ENCODE measurements at places on chromosomes 11 and 22.

- no peak for DNase-seq
Observed at GRCh38 chr11:12827929-12828812, 153.9 kb downstream of the TEAD1 start.

GRCh38 chr11:27398400-27398770 lies 35.4 kb upstream of the CCDC34 start:
- DNase-seq: no peak

GRCh38 chr11:94400050-94400449 lies 1.2 kb downstream of the GPR83 start:
- no peak for DNase-seq

GRCh38 chr22:45465633-45466032 lies 37.0 kb upstream of the FBLN1 start:
- no peak for DNase-seq

DNA sequence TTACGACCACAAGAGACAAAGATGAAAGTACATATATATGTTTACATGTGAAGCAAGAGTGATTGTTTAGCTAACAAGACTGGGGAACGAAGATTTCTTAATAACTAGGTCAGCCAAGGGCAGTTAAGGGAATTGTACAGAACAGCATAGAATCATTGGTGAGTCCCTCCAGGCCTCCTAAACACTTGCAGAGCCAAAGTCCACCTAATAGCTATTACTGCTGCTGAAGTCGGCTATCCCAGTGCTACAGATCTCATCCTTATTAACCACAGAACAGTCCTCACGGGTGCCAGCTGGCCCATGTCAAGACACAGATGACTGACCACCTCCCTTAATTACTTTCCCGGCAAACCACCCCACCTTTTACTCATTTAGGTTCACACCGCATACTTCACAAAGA lies 68.5 kb upstream of the OPCML start:
- no peak for DNase-seq

DNA sequence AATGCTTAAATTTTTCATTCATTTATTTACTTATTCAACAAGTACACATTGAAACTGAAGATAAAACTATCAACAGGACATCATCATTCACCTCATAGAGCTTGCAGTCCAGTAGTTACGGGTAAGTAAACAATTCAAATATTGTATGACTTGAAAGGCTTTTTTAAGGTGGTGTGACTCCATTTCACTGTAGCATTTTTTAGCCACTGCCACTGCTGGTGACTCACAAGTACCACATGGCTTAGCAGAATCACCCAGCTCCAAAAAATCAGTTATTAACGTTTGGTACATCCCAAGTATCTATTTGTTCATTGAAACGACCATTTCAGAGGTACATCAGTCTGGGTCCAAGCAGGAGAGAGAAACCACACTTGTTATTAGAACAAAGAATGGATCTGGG lies 427.9 kb upstream of the DDI1 start:
- DNase-seq: no peak

DNA sequence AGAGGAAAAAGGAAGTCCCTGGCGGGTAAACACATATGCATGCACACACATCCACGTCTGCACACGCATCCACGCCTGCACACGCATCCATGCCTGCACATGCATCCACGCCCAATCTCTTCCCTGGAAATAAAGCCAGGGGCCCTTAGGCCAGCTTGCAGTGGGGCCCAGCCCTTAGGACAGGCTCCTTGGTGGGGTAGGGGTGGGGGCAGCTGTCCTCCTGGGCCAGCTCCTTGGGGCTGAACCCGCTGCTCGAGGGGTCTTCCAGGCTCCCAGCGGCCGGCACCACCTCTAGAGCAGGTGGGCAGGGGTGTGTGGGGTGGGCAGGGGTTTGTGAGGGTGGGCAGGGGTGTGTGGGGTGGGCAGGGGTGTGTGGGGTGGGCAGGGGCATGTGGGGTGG lies 1.9 kb downstream of the C11orf21 start:
- no peak for DNase-seq

DNA sequence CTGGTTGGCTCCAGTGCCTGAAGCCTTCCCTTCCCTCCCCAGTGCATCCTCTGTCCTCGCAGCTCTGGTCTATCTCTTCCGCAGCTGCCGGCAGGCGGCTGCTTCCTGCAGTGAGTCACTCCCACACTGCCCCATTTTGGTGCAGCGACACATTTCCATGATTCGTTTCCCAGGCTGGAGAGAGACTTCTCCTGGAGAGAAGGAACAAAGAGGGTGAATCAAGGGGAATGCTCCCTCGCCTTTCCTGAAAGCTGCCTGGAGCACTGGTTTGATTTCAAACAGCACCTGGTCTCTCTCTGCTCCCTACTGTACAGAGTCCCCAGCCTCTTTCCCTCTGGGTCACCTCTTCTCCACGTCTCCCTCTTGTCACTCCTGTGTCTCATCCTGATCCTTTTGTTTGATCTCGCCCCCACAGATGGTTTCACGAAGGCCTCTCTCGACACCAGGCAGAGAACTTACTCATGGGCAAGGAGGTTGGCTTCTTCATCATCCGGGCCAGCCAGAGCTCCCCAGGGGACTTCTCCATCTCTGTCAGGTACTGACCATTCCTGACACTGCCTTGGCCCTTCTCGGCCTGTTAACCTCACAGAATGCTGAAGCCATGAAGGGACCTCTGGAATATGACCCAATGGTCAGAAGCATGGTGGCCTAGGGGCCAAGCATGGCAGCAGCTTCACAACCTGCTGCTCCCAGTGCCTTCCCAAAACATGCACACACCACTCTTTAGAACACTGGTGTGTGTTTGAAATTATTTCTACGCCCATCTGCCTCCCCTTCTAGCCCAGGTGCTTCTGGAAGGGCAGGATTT lies at the start of gene TMA7B:
Gene TMA7B, plus strand, starts transcription at position 758 of the 808 bp plus-strand sequence. CDS start 3,978 bp downstream, outside the sequence.
- no peak for DNase-seq

- no peak for DNase-seq
Observed at GRCh38 chr11:101718402-101718801, 134.6 kb upstream of the TRPC6 start.

- peak; percentile 30 for DNase-seq
Observed at GRCh38 chr11:111452146-111452545, 60.0 kb downstream of the BTG4 start.

DNA sequence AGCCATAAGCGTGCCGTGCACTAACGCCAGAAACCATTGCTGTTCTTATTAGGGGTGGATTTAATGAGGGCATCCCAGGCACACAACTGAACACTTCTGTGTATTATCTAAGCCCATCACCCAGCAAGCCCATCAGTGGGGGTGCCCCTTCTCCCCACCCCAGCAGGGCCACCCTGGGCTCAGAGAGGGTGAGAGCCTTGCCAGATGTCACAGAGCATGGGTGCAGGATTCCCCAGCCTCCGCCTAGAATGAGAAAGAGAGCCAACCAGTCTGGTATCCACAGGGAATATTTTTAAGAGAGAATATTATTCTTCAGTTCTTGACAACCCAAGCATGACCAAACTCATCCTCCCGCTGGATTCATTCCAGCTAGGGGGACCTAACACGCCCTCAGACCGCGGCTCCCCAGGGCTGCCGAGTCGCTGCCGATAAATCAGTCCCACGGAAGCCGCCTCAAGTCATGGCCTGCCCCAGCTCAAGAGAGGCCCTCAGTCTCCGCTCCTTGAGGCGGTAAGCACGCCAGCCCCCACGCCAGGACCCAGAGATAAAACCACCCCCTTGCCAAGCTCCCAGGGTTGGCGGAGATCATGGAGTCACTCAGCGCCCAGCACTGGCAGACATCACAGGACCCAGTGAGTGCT lies 47.2 kb downstream of the MN1 start:
- DNase-seq: no peak

DNA sequence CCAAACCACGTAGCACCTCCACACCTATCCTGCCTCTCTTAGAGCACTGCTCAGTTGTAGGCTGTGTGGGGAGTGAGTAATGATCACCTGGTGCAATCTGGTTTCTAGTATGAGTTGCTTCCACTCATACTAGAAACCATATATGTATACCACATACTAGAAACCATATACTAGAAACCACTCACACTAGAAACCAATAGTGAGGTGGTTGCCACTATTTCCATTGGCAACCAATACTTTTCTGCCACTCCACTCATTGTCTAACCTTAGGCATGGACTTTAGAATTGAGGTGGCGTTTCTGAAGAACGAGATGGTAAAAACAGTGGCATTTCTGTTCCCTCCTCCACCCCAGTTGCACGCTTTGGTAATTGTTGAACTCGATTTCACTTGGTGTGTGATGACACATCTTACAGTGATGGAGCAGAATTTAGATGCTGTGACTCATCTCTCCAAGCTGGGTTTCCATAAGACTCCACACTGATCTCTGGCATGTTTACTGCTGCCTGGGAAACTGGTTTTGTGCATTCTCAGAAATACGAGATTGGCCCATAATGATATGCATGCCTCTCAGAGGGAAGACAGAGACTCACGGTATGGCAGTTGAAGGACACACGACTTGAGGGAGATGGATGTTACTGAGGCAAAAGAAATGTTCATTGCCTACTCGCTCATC lies 82.9 kb downstream of the KIRREL3 start:
- DNase-seq: no peak

GRCh38 chr11:57335023-57335342 lies 709 bp downstream of the SSRP1 start:
- no peak for DNase-seq

- DNase-seq: no peak
Observed at GRCh38 chr22:25741692-25742626, at the start of gene MYO18B. Gene MYO18B (plus strand): TSS chr22:25742188. CDS start chr22:25761093, 18,905 bp downstream.

- DNase-seq: no peak
Observed at GRCh38 chr22:27381552-27381951, 420.0 kb downstream of the MN1 start.

GRCh38 chr11:57458410-57459163 lies 1.7 kb upstream of the RTN4RL2 start:
- no peak for DNase-seq

- no peak for DNase-seq
Observed at GRCh38 chr22:49815641-49816091, 12.0 kb downstream of the BRD1 start.

GRCh38 chr11:83921447-83922192 lies 635.5 kb upstream of the CCDC90B start:
- DNase-seq: no peak

DNA sequence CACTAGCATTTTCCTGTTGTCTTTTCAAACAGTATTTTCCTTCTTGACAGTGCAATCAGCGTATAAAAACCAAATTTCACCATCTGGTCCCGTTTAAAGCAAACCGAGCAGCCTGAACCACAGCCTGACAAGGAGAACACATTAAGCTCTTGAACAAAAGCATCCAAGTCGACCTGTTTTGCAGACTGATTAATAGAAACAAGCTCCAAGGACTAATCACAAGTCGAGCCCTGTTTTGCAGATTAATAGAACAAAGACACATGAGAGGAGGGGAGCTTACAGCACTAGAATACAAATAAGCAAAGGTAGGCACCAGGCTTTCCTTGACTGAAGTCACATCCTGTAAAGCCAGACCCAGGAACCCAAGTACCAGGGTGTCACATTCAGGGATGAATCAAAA lies 104.8 kb downstream of the MPPED2 start:
- no peak for DNase-seq

GRCh38 chr11:72411623-72412419 lies 22.5 kb downstream of the CLPB start:
- no peak for DNase-seq

DNA sequence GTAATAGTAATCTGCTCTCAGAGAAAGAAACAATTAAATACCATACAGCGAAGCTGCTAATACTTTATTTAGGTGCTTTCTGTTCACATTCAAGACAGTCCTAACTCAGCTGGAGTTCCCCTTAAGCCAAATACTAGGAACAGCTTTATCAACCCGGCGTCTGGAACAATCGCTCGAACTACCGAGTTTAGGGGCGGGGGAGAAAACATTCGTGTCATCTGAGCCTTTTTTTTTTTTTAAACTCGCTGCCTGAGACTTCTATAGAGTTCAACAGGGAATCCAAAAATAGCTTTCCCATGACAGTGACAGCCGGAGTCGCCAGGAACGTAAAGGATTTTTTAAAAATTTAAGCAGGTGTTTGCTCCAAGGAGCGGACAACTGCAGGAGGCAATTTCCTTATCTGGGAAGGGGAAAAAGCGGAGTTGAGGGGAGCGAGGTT lies 852 bp downstream of the TRAF6 start:
- no peak for DNase-seq

GRCh38 chr11:133950874-133951326 lies 5.9 kb downstream of the IGSF9B start:
- DNase-seq: no peak

- DNase-seq: no peak
Observed at GRCh38 chr11:62823677-62824076, 8.2 kb downstream of the STX5 start.

- DNase-seq: no peak
Observed at GRCh38 chr11:17807034-17807433, 72.5 kb downstream of the KCNC1 start.

- DNase-seq: peak; percentile 98
Observed at GRCh38 chr22:37807410-37808293, at the start of gene GCAT. Gene GCAT (plus strand): TSS chr22:37807934. CDS start chr22:37807968, 34 bp downstream.

DNA sequence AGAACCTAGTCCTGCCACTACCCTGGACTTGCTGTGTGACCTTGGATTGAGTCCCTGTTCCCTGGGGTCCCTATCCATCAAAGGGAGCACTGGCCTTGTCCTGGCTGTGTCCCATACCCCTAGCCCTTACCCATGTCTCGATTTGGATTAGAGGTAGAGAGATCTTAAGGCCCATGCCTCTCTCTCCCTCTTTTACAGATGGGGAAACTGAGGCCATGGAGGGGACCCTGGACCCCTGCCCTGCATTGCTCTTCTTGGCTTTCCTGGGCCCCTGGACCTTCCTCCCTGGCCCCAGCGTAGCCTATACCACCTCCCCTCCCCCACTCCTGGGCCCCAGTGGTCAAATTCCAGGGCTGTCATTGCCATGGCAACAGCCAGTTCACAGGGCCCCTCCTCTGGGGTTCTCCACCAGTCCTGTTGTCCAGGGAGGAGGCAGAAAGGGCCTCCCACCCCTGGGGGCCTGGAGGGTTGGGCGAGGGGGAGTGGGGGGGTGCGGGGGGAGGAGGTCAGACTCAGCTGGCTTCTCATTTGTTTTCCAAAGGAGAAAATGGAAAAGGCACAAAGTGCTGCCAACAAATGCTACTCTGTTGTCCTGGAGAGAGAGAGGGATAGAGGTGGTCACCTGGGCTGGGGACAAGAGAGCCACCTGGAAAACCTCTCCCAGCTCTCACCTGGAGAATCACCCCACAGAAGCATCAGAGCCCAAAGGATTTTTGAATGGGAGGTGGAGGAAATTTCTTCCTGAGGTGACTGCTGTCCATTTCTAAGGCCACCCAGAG lies 23.3 kb downstream of the ARHGEF17 start:
- no peak for DNase-seq

Measured in left forelimb (tissue), 1 donor.